ENCODE measurements at places on chromosomes 2 and 18.
A peak's percentile ranks its signal among the peaks of the same experiment; 100 is the strongest.

- DNase-seq = peak; percentile 39
These were observed 16.5 kb downstream of the TWIST2 start for GRCh38 chr2:238864207-238865014.

DNA sequence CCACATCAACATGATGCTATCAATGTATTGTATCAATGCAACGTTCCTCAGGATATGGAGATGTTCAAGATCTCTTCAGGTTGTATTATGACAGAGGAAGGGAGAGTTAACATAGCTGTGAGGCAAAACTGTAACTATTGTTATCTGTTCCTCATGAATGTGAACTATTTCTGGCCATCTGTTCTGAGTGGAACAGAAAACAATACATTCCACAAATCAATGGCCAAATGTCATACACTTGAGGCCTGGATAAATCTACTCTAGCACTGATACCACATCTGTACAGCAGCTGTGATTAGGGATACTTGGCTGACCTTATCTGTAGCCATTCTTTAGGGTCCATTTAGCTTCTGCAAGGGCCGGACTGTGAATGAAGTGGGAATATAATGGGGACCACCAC is 447.9 kb downstream of the IRS1 start:
- no peak for DNase-seq

GRCh38 chr2:30234180-30234971 is 3.0 kb downstream of the LBH start:
- DNase-seq = no peak

DNA sequence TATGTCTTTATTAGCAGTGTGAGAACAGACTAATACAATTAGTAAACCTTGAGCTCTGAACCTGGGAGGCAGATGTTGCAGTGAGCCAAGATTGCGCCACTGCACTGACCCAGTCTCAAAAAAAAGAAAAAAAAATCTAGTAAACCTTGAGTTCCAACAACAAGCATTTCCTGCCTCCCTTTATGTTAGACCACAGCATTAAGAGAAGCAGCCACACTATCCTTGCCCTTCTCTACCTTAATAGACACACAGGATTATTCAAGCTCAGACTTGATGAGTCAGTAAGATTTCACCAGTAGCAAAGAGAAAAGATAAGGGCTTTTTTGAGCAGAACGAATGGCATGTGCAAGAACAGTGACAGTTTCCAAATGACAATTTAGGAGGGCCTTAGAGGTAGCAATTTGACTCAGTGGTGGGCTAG is 18.0 kb upstream of the GLS start:
- DNase-seq = no peak

DNA sequence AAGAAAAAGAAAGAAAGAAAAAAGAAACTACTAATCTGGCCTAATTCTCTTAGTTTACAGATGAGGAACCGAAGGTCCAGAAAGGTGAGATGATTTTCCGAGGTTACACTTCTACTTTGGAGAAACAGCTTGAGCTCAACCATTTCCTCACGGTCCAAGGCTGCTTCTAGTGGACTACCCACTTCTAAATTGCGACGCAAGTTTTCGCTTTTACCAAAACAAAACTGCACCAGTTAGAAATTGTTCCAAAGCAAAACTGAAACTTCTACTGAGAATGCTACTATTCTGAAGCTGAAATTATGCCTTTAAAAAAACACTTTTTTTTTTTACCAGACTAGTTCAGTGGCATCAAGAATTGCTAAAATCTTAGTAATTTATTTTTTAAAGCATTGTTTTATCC is 101.6 kb downstream of the INO80D start:
- DNase-seq = no peak

DNA sequence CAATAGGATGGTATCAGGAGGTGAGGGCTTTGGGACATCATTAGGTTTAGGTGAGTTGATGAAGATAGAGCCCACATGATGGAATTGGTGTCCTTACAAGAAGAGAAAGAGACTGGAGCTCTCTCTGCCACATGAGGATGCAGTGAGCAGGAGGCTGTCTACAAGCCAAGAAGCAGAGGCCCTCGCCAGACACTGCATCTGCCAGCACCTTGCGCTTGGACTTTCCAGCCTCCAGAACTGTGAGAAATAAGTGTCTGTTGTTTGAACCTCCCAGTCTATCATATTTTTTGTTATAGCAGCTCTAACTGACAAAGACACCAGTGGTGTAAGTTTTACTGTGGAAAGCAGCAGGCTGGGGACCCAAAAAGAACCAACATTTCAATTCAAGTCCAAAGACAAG is 571.1 kb upstream of the ID2 start:
- no peak for DNase-seq

- DNase-seq = no peak
These were observed 274.3 kb upstream of the FBXO11 start for GRCh38 chr2:48180557-48180956.

DNA sequence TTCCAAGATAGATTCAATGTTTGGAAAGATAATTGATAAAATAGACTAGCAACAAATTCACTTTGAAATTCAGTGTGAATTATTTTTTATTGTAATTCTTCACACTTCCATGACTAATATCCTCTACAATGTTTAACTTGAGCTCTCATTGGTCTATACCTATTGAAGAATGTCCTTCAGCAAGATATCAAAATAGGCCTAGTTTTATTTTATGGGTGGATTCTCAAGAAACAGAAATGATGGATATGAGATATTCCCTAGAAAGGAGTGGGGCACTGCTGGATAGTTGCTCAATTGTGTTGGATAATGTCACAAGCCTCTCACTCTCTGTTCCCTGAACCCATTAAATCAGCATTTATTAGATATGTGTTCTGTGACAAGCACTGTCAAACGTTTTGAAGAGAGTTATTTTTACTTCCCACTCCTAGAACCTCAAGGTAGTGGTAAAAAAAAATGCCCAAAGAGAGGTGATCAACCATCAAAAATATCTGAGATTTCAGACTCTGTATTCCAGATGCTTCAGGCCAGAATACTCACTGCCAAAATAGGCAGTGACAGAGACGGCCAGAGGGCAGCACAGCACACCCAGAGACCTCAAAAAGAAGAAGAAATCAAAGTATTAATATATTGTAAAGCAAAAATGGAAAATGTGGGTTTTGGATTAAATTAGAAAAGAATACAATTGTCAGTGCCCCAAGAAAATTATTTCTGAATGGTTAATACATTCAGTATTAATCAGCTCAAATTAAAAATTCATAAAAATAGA is 87.5 kb downstream of the TRIB2 start:
- DNase-seq = no peak

GRCh38 chr2:45024600-45025291 is 15.5 kb upstream of the SIX2 start:
- DNase-seq = no peak

DNA sequence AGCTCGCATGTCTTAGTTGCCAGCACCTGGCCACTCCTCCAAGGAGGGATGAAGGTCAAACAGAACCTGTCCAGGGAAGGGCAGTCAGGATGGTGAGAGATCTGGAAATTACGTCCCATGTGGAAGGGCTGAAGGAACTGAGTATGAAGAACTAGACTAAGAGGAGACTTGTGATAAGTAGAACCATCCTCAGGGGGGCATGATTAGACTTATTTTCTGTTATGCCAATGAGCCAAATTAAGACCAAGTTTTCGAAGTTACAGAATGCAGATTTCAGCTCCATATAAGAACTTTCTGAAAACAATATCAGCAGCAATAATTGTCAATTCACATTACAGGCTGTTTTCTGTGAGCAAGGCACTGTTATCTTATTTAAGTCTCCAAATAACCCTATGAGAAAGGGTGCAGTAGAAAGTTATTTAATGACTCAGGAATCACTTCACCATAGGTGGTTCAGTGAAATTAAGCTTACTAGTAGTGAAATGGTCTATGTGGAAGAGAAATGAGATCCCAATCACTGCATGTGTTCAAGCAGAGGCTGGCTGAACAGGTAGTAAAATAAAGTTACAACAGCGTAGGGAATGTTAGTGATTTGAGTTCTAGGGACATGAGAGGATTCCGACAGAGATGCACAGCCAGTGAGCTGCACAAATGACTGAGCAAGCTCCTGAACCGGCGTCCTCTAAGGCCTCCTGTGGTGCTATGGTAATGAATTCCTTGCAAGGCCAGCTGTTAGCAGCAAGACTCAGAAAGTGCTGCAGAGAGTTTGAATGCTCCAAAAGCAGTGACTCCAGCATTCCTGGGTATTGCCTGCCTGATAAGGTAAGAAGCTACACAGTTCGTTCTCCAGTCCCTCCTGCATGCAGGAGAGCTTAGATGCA is 4.5 kb upstream of the DYM start:
- no peak for DNase-seq

- no peak for DNase-seq
These were observed 291.5 kb downstream of the SOX11 start for GRCh38 chr2:5983511-5984272.

DNA sequence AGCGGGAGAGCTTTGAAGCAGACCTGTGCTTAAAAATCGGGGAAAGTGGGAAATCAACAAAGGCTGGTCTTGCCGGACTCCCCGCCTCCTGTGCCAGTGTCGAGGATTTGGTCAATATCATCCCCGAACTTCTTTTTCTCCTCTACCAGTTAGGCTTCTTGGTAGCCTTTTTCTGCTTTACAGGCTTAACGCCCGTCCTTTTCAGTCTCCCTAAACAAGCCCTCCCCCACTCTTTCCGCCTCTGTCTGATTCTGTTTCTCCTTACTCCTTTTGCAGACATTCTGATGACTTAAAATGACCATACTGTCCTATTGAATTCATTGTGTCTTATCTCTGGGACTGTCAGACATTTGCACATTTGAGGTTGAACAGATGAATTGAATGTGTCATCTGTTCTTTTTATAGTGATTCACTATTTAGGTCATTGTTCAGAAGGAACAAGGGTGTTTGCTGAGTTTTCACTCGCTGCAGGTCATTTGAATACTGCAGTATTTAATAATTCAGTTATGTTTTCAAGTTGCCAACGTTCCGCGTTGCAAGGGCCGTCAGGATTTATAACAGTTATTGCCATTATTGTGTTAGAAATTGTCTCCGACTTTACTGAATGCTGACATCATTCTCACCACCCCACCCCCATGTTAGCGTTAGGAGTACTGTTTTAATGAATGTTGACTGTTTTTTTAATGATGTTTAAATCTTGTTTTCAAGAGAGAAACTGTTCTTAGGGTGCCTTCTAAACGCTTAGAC is 1.1 kb downstream of the ITGAV start:
- no peak for DNase-seq

DNA sequence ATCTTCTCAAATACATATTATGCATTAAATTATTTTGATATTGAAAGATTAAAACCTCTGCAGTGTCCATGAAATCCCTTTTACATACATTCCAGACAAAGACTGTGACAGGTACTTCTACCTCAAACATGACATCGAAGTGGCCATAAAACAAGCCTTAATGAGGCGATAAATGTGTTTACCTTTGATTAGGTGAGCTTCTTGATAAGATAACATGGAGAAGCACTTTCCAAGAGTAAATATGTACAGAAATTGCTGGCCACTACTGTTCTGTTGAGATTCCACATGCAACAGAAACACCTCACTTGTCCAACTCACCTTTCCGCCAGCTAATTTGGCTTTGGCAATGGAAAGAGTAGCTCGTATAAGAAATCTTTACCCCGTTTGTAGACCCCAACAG is 55.2 kb downstream of the ZEB2 start:
- no peak for DNase-seq

DNA sequence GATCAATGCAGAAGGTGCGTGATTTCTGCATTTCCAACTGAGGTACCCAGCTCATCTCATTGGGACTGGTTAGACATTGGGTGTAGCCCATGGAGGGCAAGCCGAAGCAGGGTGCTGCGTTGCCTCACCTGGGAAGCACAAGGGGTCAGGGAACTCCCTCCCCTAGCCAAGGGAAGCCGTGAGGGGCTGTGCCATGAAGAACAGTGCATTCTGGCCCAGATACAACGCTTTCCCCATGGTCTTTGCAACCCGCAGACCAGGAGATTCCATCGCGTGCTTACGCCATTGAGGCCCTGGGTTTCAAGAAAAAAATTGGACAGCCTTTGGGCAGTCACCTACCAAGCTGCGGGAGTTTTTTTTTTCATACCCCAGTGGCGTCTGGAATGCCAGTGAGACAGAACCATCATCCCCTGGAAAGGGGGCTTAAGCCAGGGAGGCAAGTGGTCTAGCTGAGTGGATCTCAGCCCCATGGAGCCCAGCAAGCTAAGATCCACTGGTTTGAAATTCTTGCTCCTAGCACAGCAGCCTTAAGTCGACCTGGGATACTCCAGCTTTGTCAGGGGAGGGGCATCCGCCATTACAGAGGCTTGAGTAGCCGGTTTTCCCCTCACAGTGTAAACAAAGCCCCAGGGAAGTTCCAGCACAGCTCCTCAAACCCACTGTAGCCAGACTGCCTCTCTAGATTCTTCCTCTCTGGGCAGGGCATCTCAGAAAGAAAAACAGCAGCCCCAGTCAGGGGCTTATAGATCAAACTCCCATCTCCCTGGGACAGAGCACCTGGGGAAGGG is 21.7 kb downstream of the TFPI start:
- DNase-seq = no peak

DNA sequence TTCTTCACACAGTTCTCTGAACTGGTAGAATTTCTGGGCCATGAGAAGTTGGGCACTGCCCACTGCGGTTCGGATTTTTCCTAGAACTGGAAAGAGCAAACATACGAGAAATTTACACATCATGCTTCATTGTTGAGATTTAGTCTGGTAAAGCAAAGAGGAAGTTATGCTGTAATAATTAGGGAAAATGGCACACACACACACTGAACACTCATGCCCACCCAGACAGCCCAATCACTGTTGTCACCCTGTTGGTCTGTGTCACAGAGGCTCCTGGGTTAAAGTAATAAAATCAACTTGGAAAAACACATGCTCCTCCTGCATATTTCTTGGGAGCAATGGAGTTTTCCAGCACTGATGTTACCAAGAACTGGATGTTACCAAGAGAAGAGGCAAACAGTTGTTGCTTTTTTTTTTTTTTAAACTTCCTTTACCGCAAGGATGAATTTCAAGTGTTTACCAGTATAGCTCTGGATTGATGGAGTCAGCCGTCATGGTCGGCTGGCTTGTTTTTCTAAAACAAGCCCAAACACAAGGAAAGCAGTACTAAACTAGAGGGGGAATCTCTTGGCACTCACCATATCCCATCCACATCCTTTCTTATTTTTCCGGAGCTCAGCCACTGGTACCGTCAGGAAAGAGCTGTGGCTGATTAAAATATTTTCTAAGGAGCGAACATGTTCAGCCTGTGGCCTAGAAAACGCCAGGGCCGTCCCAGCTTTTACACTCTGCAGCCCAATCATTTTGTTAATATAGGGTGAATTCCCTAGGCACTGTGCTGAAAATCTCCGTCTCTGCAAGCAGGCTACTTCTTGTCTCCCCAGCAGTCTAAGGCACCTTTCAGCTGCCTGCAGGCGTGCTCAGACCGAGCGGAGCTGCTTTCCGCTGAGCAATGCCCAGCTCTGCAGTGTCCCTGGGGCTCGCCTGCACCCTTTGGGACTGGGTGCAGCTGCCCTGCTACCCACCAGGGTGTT is 58.9 kb downstream of the TGIF1 start:
- no peak for DNase-seq

DNA sequence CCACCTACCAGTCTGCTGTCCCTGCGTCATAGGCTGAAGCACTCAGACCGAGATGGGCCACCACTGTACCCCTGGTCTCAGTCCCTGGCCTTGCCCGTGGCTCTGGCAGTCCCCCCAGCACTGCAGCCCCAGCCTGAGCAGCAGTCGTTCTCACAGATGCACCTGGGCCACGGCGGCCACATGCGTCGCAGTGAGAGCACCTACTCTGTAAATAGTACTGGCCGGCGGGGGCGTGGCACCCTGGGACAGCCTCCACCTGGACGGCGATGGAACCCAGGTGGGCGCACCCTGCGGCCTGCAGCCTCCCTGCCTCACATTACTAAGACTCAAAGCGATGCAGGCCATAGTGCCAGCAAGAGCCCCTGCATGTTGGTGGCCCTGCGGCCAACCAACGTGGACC is 198.8 kb downstream of the NAPG start:
- DNase-seq = no peak

- no peak for DNase-seq
These were observed 29.8 kb upstream of the MYO3B start for GRCh38 chr2:170148161-170148560.

Measured in NCI-H1092 (cell line).